ENCODE measurements at places on chromosomes 7 and 10.

GRCh38 chr10:124279298-124279697, 139.4 kb downstream of the OAT start:
- no peak for DNase-seq

DNA sequence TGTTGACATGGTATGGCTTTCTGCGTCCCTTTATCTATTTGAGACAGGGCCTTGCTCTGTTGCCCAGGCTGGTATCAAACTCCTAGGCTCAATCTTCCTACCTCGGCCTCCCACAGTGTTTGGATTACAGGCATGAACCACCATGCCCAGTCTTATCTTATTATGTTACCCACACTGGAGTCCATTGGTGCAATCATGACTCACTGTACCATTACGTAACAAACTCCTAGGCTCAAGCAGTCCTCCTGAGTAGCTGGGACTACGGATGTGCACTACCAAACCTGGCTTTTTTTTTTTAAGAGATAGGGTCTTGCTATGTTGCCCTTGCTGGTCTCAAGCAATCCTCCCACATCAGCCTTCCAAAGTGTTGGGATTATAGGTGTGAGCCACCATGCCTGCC, 66.7 kb downstream of the CCDC3 start:
- DNase-seq = no peak

DNA sequence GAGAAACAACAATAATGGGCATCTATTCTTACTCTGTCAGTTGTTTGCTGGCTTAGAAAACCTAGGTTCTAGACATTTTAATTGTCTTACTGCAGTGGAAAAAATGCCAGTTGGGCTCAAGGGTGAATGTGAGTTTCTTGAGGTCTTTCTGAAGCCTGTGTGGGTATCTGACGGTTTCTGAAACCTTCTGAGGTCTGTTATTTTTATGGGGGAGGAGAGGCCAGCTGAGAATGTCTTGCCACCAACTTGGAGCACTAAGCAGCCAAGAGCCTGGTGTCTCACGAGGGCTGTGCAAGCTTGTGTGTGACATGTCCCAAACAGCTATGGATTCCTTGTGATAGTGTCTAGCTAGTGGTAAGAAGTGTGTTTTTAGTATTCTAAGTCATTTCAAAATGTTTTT, 24.2 kb upstream of the DDC start:
- no peak for DNase-seq

DNA sequence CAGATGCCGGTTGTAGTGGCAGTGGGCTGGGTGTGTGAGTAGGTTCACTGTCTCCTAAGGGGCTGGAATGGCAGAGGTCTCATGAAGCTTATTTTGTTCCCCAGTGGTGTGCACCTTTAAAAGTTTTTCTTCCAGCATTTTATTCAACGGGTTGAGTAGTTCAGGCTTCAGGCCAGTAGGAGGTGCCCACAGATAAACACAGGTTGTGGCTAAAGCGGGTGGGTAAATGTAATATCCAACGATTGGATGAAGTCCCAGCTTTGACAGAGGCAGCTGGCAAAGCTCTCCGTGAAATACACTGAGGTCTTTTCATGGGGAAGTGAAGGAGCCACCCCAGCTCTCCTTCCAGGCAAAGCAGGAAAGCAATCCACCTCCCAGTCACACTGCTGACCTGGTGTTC, 339.8 kb upstream of the LRRTM3 start:
- no peak for DNase-seq

DNA sequence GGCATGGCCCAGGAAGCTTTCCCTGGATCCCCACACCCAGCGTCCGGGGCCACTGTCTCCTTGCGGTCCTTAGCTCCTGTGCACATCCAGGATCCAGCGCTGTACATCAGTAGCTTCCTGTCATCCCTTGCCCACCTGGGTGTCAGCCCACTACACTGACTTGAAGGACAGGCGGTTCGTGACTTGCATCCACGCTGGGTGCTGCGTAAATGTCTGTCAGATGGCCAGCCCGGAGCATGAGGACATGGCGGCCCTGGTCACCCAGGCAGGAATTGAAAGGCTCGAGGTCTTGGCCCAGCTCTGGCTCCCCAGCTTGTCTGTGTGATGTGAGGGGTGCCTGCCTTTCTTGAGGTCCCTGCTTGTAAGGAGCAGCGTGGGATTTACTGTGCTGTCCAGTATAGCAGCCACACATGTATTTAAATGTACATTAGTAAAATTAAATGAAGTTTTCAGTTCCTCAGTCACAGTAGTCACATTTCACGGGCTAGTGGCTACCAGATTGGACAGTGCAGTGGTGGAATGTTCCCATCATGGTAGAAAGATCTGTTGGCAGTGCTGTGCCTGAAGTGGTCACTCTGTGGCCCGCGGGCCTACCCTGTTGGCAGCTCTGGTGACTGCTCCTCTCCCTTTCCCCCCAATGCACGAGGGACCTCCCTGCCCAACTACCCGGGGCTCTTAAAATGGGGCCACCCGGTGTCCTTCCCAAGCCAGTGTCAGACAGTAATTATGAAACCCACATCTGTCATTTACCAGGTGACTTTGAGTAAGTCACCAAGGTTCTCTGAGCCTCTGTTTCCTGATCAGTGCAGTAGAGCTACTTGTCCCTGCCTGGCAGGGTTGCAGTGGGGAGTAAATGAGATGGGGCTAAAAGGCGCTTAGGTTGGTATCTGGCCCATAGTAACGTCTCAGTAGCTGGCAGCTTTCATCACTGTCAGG, 97.8 kb upstream of the PPIF start:
- no peak for DNase-seq

DNA sequence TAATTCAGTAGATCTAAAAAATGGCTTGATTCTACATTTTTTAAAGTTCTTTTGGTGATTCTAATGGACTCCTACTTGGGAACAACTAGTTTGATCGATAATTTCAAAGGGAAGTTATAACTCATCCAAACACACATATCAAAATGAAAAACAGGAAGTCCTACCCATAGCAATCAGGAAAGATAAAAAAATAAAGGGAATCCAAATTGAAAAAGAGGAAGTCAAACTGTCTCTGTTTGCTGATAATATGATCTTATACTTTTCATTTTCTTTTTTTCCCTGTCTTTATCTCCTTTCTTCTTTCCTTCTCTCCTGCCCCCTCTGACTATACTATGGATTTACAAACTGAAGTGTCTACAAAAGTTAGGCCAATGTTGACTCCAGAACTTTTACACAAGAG, 118.8 kb downstream of the IQUB start:
- no peak for DNase-seq

GRCh38 chr7:151272877-151273276, 24.4 kb upstream of the SMARCD3 start:
- no peak for DNase-seq

DNA sequence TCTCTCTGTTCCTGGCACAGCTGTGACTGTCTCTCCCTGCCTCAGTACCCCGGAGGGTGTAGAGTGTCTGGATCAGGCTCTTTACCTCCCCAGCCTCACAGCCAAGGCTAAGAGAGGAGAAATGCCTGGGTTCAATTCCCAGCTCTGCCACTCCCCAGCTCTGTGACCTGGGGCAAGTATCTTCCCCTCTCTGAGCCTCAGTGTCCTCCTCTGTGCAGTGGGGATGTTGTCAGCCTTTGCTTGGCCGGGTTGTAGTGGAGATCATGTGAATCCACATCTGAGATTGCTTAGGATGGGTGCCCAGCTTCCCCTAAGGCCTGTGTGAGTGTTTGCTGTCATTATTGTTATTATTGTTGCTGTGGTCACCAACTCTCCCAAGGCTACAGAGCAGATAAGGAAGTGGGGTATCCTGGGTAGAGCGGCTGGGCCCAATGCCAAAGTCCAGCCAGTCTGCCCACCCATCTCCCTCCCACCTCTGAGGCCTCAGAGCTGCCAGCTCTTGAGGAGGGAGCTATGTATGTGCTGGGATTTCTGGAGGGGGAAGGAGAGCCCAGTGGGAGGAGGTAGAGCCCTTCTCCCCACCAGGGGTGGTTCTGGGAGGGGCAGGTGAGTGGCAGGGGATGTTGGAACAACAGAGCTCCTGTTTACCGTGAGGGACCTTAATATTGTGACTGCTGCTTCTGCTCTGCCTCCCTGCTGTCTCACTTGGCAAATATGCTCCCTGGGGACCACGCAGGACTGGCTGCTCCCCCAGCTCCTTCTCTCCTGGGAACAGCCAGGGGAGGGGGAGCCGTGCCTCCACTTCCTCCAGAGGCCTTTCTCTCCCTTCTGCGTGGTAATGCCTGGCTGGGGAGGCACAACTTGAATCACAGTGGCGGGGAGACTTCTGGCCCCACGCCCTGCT, 170.5 kb downstream of the RPS24 start:
- DNase-seq = no peak

GRCh38 chr10:75441196-75441595, 9.8 kb downstream of the LRMDA start:
- no peak for DNase-seq

DNA sequence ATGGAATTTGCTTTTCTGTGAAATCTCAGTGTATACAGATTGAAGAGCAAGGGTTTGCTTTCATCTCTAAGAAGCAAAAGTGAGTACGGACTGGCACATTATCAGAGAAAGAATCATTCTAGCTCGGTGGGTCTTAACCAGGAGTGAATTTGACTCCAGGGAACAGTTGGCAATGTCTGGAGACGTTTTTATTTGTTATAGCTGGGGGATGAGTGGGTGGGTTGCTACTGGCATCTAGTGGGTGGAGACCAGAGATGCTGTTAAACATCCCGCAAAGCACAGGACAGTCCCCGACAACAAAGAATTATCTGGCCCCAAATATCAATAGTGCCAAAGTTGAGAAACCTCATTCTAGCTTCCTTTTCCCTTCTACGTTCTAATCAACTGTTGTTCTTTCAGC, 43.8 kb upstream of the ATRNL1 start:
- DNase-seq = no peak

GRCh38 chr7:90383861-90384260, 19.4 kb upstream of the CLDN12 start:
- DNase-seq = no peak

- no peak for DNase-seq
Measured at GRCh38 chr7:91046322-91047089, 217.7 kb upstream of the FZD1 start.

- DNase-seq = no peak
Measured at GRCh38 chr10:120360571-120360970, 96.5 kb upstream of the PLPP4 start.

DNA sequence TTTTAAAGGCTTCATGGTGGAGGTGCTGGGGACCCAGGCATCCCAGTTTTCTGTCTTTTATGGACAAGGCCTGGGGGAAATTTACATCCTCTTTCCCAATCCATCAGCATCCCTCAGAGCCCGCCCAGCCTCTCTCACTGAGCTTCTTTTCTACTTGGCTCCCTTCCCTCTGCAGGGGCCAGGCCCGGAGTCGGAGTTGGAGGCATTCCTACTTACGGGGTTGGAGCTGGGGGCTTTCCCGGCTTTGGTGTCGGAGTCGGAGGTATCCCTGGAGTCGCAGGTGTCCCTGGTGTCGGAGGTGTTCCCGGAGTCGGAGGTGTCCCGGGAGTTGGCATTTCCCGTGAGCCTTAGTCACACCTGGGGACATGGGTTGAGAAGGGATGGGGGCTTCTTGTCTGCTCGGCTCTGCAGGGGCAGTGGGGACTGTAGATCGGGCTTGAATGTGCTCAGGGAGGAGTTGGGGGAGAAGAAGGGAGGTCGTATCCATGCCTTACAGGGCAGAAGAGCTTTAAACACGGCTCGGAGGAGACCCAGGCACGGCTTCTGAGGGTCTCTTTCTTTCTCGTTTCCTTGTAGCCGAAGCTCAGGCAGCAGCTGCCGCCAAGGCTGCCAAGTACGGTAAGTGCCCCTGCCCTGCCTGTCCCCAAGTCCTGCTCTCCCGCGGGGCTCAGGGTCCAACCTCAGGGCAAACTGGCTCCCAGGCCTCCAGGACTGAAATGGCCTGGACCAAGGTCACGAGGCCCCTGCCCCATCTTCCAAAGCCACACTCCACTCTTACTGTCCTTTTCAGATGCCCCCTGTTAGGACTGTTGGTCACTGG, 27.3 kb upstream of the LIMK1 start:
- no peak for DNase-seq

DNA sequence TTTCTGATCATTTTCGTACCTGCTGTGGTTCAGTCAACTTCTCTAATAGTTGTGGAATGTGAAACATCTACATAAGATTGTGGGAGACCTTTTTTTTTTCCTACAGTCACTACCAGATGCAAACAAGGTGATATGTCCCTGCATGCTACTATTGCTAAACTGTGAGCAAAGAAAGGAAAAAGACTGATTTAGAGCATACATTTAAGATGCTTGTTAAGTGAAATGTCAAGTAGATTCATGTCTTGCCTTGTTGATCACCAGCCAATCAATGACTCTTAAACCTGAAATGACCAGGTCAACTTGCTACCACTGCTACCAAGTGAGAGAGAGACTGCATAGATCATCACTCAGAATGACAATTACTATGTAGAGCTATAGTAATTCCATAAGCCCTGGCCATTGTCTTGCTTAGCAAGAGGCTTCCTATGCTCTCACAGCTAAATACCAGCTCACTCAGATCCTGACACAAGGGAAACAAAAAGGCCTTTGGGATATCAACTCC, 84.3 kb upstream of the SKAP2 start:
- DNase-seq = no peak

DNA sequence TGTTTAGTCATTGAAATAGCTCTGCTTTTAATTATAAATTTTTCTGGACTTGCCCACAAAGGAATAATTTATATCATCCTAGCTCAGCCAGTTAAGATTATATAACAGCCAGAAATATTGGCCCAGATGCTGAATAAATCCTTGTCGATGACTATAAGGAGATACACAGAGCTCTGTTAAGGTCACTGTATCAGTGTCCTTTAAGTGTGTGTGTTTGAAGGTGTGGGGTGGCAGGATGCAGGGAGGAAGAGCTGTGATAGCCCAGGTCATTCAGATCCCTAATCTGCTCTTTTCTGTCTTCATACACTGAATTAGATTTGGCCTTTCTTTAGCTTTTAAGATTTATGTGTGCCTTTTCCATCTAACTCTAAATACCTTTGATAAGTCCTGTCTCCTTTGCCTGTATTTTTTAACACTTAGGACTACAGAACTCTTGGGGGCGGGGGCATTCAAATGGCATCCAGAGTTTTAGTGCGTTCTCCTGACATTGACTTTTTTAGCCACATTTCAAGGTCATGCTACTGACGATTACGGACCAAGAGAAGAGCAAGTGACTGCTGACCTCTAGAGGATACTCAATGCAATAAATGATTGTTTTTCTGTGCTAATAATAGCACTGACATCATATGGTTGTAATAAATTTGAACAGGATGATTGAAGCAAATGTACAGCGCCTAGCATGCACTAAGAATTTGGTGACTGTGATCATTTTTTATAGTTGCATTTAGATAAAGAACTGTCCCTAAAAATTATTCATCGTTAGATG, 172.3 kb downstream of the CACNB2 start:
- no peak for DNase-seq

DNA sequence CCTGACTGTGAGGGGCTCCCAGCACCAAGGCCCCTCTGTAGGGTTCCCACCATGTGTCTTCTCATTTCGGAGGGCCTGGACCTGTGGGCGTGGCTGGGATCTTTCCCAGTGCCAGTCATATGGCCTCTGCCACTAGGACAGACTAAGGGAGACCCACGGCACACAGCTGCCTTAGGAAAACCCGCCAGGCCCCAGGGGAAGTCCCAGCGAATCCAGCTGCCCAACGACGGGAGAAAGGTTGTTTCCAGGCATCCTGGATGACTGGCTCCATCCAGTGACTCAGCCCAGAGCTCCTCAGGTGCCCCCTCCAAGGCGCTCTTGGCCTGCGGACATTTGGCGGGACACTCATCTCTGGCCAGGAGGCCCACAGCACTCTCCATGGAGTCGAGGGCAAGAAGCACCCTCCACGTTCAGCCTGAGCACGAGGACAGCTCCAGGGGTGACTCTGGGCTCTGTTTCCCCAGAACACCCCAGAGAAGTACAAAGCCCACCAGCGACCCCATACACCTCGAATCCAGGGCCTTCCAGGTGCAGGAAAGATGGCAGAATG, 39.9 kb downstream of the PWWP2B start:
- DNase-seq = no peak
